ENCODE measurements at places on chromosomes 12 and 14. TPM values are rescaled to one million over a fixed set of nuclear protein-coding genes. Genes with fewer than 3 reads are reported as not detected.

Gene FGF6
- not detected for total RNA-seq

DNA sequence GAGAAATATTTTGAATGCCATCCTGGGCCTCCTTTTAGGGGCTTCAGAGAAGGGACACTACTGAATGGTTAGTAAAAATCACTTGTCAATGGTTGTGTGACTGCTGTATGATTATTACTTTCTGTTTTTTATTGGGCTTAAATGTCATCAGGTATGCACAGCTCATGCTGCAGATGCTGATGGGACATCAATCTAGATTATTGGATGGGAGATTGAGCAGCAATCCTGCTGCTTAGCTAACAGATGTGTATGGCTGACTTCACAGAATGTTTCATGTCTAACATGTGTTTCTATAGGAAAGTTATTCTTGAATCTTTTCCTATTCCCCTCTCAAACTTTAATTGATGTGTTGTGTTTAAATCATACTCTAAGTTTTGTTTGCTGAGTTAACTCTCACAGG lies 166.8 kb downstream of the RMST start:
- DNase-seq: no peak

- peak; percentile 29 for DNase-seq
These were observed 60.4 kb downstream of the KITLG start for GRCh38 chr12:88519802-88520435.

Gene TEX22
- 0.11 TPM for total RNA-seq

DNA sequence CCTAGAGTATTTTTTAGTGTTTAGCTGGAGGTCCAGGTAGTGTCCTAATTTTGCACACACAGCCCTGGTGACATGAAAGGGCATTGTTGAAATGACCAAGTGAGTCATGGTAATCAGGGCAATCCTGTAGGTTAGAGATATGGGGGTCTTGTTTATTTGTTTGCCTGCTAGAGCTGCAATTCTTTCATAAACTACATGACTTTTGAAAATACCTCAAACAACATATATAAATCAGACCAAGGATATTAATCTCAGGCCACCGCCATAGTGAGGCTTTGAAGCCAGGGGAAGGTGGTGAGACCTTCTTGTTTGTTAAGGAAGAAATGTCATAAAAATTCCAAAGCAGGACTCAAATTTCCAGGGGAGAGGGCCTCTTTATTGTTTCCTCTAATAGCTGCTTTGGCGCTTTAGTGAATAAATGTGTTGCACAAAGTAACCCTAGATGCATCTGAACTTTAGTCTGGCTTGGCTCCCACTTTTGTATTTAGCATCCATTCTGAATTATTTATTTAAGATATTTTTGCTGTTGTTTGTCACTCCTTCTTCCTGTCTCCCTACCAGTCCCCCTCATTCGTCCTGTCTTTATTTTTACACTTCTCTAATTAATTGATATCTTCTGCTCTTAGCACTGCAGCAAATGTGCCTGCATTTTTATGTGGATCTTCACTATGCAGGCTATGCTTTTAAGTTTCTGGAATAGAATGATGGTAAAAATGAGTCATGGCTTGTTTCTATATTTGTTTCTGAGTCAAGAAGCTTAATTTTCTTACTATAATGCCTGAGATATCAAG lies 430.3 kb downstream of the RAD51B start:
- peak; percentile 52 for DNase-seq

GRCh38 chr12:104703372-104703771 lies 246.6 kb downstream of the CHST11 start:
- no peak for DNase-seq

DNA sequence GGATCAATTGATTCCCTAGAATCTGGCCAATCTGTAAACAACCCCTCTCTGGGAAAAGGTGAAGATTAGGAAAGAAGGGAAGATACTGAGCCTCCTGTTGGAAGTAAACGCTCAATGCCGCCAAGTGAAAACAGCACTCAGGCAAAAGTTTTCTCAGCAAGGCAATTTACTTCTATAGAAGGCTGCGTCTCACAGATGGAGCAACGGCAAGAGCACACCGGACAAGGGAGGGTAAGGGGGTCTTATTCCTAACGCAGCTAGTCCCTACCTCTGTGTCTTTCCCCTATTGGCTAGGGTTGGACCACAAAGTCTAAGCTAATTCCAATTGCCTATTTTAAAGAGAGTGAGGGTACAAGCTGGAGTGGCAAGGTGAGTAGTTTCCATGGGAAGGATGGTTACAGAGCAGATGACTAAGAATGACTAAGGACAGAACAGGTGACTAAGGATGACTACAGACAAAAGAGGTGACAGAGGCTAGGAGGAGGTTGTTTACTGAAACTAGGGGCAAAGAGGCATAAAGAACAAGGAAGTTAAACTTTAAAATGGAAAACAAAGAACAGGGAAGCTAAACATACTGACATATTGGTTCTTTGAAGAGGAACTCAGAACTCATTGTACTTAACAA lies 5.6 kb upstream of the TTC9 start:
- no peak for DNase-seq

- no peak for DNase-seq
These were observed 8.5 kb upstream of the SYNE3 start for GRCh38 chr14:95524706-95525512.

Gene DPY19L2
- total RNA-seq: 7.0 TPM

Gene LRFN5
- not detected for total RNA-seq

DNA sequence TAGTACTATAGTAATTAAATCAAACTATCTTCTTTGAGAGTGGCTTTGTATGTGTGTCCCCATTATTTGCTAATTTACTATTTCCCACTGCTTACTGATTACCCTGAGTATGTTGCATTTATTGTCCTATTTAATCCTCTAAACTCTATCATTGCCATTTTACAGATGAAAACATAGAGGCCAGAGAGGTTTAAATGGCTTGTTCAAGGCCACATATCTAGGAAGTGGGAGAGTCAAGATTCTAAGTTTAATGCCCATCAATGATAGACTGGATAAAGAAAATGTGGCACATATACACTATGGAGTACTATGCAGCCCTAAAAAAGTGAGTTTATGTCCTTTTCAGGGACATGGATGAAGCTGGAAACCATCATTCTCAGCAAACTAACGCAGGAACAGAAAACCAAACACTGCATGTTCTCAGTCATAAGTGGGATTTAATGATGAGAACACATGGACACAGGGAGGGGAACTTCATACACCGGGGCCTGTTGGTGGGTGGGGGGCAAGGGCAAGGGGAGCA lies 419.7 kb downstream of the ZFP36L1 start:
- DNase-seq: no peak

Gene BDKRB2
- total RNA-seq: 21.6 TPM

- no peak for DNase-seq
These were observed 466.6 kb downstream of the EGLN3 start for GRCh38 chr14:33484264-33484663.

Gene SMOC1
- total RNA-seq: not detected

GRCh38 chr12:31876568-31877424 lies 82.4 kb upstream of the RESF1 start:
- no peak for DNase-seq

Gene SLC25A47
- total RNA-seq: not detected

Gene OR4E2
- not detected for total RNA-seq

DNA sequence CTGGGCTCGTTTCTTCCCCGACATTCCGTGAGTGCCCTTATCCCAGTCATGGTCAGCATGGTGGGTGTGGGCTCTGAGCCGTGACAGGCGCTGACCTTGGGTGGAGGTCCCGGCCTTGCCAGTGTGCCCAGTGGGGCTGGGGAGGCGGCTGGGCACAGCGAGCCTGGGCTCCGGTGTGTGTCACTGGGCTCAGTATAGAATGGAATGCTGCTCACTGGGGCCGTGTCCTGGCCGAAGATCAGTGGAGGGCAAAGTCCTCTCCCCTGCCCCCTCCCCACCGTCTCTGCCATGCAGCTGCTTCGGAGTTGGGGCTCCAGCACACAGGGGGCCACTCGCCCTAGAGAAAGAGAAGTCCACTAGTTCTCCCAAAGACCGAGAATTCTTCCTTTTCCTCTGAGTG lies 164.4 kb downstream of the TSPAN9 start:
- no peak for DNase-seq

DNA sequence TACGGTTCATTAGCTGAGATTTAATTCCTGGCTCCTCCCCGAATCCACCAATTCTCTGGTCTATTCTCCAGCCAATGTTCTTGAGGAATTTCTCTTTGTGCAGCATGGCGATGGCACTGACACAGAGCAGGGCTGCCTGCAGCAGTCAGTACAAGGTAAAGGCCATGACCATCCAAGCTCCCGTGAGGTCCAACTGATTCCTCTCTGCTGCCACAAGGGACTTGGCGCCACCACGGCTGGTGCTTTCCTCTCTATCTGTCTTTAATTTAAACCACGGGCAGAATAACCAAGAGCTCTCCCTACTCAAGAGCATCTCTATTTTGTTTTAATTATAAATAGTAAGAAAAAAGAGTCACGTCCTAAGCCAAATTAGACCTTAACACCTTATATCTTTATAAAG lies 12.1 kb downstream of the TMEM116 start:
- DNase-seq: no peak

- DNase-seq: no peak
These were observed 325.4 kb upstream of the SFSWAP start for GRCh38 chr12:131385313-131386166.

DNA sequence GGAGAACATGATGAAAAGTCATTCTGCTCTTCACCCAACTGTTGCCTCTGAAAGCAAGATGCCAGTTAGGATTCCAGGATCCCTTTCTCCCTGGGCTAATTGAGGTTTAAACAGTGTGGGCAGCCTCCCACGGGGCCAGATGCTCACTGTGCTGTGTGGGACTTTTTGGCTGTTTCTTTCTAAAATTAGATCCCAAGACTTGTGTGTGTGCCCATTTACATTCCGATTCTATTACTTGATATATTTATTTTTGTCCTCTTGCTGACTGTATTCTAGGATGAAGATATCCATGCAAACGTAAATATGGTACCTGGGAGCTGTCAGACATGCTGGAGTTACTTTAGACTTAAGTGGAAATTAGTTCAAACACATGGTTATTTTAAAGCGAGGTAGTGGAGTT lies 6.2 kb downstream of the IFT43 start:
- no peak for DNase-seq

DNA sequence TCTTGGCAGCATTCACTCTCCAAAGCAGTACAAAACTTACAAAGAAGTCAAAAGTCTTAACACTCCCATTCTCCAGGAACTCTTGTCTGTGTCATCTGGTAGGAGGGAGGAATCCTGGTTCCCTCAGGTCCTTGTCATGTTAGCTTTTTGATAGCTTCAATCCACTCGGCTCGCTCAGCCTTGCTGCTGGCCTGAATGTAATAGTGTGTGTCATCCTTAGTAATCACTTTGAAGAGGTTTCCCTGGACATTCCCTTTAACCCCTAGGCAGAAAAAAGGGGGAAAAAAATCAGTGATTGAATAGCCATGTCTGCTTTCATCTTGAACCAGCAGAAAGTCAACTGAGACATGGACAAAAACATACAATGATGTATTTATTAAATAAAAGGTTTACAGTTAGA lies 24.8 kb downstream of the PLEK2 start:
- DNase-seq: peak; percentile 14

Gene TUNAR
- total RNA-seq: not detected

DNA sequence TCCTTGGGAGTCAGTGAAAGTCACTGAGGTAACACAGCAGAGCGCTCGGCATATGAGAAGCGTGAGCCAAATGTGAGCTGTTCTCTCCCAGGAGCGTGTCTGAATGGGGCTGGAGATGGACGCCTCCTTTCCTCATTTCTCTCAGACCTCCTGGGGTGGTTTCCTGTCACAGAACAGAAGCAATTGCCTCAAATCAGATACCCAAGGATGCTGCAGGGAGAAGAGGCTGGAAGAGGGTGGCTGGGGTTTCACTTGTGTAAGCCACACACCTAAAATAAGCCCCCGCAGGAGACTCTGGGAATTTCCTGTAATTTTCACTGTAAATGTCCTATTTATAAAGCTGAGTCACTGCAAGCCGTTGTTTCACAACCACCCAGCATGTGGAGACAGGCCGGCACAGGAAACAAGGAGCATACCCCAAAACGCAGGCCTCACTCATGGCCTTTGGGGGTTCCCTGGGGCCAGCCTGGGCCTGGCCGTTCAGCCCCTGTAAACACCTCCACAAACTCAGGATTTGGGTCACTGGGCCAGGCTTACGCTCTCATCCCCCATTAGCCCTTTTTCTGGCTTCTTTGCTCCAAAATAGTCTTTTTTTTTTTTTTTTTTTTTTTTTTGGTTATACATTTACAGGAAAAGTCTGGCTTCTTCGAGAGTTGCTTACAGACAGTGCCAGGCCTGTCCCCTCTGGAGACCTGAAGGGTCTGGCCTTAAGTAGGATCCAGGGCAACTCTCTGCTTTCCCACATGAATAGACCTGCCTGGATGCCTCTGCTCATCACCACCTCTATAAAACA lies 55.3 kb downstream of the VCPKMT start:
- peak; percentile 86 for DNase-seq

- no peak for DNase-seq
These were observed 20.2 kb upstream of the PPP1R13B start for GRCh38 chr14:103867523-103867953.

- DNase-seq: no peak
These were observed 255.2 kb upstream of the NAV3 start for GRCh38 chr12:77575376-77575919.

GRCh38 chr12:15522574-15523187 lies 200.4 kb downstream of the PTPRO start:
- no peak for DNase-seq

GRCh38 chr12:24835377-24835776 lies 113.5 kb downstream of the BCAT1 start:
- DNase-seq: no peak

Gene RNFT2
- 0.47 TPM for total RNA-seq

DNA sequence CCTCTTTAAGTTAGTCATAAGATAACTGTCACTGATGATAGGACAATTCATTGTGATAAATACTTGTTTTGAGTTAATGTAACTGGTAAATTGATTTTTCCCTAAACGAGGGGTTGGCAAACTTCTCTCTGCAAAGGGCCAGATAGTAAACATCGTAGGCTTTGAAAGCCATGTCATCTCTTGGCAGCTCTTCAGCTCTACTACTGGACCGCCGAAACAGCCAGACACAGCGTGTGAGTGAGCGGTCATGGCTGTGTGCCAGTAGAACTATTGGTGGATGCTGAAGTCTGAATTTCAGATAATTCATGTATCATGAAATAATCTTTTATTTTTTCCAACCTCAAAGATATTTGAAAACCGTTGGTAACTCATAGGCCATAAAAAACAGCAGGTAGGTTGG lies 9.9 kb downstream of the PIWIL1 start:
- DNase-seq: no peak

- DNase-seq: peak; percentile 72
These were observed 124.8 kb downstream of the SAMD4A start for GRCh38 chr14:54691525-54692283.

DNA sequence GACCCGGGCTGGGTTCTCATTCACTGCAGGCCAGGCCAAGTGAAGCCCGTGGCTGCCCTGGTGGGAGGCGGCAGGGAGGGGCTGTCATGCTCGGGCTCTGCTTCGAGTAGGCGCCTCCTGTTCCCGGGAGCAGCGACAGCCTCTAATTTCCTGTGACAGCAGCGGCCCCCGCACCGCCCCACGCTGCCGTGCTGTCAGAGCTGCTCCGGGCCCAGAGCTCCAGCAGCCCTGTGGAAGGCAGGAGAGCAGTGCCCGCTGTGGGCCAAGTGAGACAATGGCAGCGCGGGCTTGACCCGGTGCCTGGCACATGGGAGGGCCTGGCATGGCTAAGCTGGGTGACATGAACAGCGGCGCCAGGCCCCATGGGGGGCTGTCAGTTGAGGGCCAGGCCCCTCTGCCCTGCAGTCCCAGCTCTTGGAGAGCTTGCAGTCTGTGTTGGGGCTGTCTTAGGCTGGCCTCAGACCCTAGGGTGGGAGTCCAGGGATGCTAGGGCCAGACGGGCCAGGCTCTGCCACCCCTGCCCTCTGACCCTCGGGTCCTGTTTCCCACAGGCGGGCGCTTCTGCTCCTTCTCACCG lies 5.1 kb downstream of the TRMT61A start:
- no peak for DNase-seq

All from SJSA1 (cell line).